ENCODE measurements at places on chromosomes 11 and 22.
A peak's percentile ranks its signal among the peaks of the same experiment; 100 is the strongest.

GRCh38 chr22:35462498-35463230 lies 62.7 kb downstream of the MCM5 start:
- no peak for DNase-seq

DNA sequence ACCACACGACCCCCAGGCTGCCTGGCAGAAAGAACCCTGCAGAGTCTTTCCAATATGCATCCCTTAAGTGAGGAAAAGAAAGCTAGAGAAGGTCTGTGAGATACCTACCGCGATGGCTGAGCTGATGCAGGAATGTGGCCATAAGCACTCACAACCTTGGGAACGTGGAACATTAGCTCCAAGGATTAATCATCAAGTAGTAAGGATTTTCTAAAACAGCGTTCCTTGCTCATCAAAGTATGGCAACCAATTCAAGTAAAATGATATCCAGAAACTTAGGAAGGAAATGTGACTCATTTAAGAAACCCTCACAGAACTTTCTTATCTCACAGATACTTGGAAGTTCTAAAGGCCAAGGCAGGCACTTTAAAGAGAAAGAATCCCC lies 12.8 kb downstream of the PACSIN2 start:
- DNase-seq, result no peak

DNA sequence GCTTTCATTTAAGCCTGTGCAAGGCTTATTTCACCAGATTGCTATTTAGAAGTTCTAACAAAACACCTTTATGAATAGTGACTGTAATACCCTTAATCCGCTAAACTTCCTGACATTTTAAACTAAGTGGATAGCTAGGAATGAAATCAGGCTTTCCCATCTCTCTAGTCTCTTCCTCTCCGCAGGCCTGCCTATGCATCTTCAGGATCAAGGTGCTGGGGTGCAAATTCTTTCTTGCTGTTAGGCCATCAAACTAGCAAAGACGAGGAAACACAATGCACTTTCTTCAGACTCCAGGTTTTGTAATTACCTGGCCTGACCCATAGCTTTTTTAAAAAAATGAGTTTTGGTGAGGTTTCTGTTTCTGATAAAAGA lies 149.4 kb downstream of the DBX1 start:
- no peak for DNase-seq

GRCh38 chr11:67381244-67381972 lies 8.0 kb upstream of the CLCF1 start:
- no peak for DNase-seq

- no peak for DNase-seq
Observed at GRCh38 chr11:113021111-113021510, 59.9 kb downstream of the NCAM1 start.

- DNase-seq, result no peak
Observed at GRCh38 chr11:131827430-131827829, 457.0 kb downstream of the NTM start.

GRCh38 chr11:65663639-65664200 lies 1.0 kb upstream of the RELA start:
- no peak for DNase-seq

GRCh38 chr22:38419121-38419857 lies 35.7 kb downstream of the KCNJ4 start:
- no peak for DNase-seq

GRCh38 chr22:46663436-46664100 lies 43.4 kb downstream of the GRAMD4 start:
- DNase-seq, result no peak

DNA sequence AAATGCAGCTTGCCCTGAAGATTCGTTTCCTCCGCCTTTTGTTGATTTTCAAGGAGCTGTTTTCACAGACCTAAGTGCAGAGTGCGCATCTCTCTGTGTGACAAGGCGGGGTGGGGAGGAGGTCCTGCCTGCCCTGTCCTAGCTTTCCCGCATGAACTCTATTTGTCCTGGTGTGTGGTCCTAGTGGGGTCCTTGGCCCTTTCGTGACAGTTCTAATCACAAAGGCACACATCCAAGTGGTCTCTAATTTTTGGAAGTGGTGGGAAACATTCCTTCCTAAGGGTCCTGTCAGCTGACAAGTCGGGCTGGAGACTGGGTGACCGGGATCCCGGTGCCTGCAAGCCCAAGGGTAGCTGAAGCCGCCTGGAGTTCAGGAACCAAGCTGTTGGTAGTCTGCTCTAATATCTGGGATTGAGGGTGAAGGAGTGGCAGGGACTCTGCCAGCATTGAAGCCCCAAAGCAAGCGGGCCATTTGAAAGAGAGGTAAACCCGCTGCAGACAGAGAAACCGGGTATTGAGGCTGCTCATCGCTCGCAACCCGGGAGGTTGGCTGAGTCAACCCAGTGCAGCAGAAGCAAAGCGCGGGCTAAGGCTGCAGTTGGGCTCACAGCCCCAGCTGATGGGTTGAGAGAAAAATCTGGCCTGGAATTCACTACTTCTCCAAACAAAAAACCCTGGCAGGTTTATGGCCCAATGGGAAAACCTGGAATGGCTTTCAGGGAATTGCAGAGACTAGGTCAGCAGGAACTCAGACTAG lies 28.1 kb upstream of the FBXO3 start:
- DNase-seq, result peak; percentile 88

DNA sequence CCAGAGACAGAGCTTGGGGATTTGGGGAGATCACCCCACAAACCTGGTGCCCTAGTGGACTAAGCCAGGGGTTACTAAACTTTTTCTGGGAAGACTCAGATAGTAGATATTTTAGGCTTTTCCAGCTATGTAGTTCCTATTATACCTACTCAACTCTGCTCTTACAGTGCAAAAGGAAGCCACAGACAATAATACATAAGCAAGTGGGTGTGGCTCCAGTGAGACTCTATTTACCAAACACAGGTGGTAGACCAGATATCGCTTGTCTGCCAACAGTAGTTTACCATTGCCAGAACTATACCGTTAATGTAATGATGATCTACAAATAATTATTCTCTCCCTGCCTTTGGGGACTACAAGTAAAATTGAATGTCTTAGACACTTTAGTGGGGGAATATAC lies 6.9 kb downstream of the LDHC start:
- no peak for DNase-seq

- DNase-seq, result no peak
Observed at GRCh38 chr11:57279116-57279515, 42.1 kb upstream of the APLNR start.

DNA sequence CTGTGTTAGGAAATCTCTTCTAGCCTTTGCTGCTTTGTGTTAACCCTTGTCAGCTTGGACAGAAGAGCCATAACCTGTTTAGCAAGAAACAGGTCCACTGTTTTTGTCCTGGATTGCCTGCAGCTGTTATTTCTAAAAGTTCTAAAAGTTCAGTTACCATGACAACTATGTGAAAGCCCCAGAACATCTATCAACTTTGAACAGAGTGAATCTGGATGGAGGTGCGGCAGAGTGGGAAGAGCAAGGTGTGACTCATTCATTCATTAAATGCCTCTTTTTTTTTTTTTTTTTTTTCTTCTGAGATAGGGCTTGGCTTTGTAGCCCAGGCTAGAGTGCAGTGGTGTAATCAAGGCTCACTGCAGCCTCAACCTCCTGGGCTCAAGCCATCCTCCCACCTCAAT lies 50.5 kb downstream of the RBX1 start:
- DNase-seq, result no peak

DNA sequence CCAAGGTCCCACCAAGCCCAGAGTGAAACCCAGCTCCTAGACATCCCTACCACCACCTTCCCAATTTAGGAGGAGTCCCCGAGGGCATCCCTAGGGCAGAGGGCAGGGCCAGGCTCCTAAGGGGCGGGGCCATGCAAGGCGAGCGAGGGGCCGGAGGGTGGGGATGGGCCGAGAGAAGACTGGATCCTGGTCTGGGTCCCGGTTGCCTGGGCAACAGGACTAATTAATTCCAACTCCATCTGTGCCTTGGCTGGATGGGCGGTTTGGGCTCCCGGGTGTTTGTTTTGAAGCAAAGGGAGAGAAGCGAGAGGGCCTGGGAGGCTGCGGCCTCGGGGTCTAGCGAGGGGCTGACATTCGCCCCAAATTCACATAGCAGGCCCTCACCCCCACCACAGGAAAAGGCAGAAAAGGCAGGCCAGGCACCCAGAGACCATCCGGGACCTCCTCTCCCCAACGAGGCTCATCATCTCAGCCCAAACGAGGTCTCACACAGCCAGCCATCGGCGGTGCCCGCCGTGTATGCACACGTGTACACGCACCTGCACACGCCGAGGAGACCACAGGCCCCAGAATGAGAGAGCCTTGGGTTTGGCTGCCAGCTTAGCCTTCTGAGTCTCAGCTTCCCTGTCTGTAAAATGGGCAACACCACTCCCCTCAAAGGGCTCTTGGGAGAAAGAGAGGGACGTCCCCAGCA lies 23.9 kb downstream of the ELFN2 start:
- DNase-seq, result no peak

DNA sequence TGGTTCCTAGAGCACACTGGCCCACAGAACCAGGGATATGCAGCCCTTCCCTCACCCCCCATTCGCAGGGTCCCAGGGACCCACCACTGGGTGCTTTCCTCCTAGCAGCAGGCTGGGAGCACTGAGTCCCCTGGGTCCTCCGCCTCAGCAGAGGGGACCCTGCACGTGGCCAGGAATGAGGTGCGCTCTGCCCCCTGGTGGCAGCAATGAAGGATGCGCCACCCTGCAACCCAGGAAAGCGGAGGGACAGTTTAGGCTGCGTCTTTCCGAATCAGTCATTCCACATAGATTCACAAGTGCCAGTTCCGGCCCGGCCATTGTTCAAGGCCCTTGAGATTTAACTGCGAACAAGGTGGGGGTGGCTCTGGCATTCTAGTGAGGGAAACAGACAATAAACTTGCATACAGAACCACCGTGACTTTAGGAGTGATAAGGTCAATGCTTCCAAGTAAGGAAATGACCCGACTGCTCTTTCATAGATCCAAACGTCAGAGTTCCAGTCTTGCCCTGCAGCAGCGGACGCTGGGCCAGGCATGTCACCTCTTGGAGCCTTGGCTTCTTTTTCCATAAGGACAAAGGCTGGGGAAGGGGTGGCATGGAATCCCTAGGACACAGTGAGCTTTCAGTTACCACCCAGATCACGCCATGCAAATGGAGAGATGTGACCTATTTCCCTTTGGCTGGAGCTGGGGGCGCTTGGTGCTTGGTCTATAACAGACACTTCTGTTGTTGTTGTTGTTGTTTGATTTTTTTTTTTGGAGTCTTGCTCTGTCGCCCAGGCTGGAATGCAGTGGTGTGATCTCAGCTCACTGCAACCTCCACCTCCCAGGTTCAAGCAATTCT lies 7.7 kb downstream of the RIN1 start:
- DNase-seq, result peak; percentile 44

- DNase-seq, result no peak
Observed at GRCh38 chr11:84140386-84141169, 854.4 kb upstream of the CCDC90B start.

- DNase-seq, result peak; percentile 46
Observed at GRCh38 chr22:35838855-35839576, 121.3 kb downstream of the APOL5 start.

- DNase-seq, result no peak
Observed at GRCh38 chr11:17209939-17210245, 2.1 kb upstream of the PIK3C2A start.

Data from NCI-H1105 (cell line).